ENCODE measurements at places on chromosomes 4 and X.

GRCh38 chrX:8720136-8720535 is 11.8 kb downstream of the ANOS1 start:
- DNase-seq = no peak

GRCh38 chr4:33162122-33162521 is 2442.0 kb downstream of the PCDH7 start:
- DNase-seq = no peak

DNA sequence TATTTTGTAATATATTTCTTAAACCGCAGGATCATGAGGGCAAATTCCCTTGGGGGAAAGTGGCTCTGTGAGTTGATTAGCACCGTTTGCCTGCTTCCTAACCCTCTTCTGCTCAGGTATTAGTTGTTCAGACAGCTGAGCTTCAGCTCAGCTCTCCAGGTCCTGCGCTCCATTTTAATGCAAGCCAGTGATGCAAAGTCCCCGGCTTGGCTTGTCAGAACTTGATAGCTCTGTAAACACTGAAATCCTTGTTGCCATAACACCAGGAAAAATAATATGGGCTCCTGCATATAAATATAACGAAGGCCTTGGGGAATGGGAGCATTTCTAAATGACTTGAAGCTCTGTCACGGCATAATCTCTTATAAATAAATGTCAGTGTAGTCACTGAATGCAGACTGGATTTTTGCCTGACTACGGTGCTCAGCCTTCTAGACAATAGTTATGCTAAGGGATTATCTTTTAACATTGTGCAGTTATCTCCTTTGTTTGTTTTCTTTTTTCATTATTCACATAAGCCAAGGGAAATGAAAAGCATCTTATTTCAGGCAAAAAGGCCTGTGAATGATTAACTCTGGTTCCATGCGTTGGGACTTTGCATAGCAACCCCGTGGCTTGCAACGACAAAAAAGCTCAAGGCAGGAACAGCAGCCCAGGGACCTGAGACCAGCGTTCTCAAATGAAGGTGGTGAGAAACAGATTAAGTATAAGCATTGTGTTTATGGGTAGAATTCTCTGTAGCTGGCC is 253.2 kb downstream of the SPRY1 start:
- DNase-seq = peak; percentile 13

DNA sequence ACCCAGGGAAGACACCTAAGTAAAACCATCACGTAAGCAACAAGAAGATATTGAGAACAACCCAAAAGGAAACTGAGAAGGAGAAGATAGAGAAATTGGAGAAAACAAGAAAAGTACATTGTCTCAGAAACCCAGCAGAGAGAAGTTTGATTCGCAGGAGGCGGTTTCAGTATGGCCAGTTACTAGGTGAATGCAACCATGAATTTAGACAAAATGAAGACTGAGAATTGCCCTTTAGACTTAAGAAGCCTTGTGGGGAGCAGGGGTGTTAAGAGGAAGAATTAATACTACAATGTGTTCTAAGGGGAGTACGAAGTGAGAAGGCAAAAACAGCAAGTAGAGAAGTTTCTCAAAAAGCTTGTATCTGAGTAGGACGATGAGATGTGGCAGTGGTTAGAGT is 229.3 kb upstream of the NEIL3 start:
- DNase-seq = no peak

- DNase-seq = no peak
Observed at GRCh38 chr4:184972991-184973390, 45.3 kb upstream of the HELT start.
